ENCODE measurements at places on chromosomes 4 and X.
A peak's percentile ranks its signal among the peaks of the same experiment; 100 is the strongest.

GRCh38 chr4:166341992-166342391, 469.0 kb downstream of the TLL1 start:
- no peak for DNase-seq

DNA sequence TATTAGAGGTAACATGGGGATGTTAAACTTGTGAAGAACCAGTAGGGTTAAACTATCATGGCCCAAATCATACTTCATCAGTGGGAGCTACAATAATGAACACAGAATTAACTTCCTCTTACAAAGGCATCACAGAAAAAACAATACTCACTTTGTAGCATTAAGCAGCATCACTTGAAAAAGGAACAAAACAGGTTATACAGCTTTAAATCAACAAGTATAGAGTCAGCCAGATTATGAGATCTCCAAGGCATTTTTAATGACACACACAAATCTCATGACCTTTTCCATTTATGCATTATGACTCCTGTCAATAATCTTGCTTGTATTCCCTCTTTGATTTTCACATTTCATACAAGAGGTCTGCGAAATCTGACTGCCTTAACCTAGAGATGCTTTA, 18.3 kb downstream of the FBXL5 start:
- DNase-seq = peak; percentile 56

DNA sequence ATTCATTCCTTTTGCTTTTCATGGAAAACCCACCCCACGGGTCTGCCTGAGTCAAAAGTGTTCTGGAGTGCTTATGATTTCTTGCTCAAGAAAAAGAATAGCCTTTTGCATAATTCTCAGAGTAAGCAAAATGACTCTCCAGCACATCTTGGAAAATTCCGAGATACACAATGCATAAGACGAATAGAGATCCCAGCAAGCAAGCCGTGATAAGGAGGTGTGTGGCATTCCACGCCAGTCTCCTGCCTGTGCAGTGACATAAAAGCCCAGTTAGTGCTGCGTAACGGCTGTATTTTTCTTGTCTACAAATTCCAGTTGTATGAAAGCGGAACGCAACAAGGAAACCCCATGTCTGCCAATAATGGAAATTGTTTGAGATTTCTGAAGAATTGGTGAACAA, 237.9 kb upstream of the GATB start:
- DNase-seq = no peak

- DNase-seq = no peak
These were observed 15.8 kb downstream of the TMEM31 start for GRCh38 chrX:103726477-103726876.

DNA sequence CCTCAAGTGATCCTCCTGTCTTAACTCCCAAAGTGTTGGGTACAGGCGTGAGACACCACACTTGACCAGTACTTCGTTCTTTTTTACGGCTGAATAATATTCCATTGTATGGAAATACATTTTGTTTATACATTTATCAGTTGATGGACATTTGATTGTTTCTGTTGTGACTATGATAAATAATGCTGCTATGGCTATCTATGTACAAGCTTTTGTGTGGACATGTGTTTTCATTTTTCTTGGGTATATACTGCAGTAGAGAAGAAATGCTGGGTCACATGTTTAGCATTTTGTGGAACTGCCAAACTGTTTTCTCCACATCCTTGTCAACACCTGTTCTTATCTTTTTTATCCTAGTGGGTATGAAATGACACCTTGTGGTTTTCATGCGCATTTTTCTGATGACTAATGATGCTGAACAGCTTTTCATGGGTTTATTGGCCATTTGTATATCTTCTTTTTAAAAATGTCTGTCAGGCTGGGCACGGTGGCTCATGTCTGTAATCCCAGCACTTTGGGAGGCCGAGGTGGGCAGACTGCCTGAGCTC, 37.3 kb downstream of the SAT1 start:
- DNase-seq = peak; percentile 56

- peak; percentile 82 for DNase-seq
These were observed 201.0 kb downstream of the SPRY1 start for GRCh38 chr4:123597586-123597985.

DNA sequence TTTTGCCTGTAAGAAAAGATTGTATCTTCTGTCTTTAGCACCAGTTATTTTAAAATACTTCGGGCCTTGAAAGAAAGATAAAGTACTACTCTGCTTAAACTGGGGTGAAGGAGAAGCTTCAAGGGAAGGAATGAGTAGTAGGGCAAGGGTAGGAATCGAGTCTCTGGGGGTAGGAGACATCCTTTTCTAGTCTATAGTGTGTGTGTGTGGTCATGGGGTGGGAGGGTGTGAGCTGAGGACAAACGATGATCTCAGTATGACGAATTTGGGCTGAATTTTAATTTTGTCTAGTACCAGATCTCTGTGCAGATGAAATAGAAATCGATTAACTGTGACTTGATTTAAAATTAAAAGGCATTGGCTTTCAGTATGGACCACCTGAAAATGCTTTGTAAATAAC, 3.3 kb upstream of the MYOZ2 start:
- no peak for DNase-seq
